Stimulated activated CD8-positive, alpha-beta memory T cell treated with anti-CD3 and anti-CD28 coated beads, Interleukin-15, amount 100 ng/mL, for 1 hour (primary cell): ENCODE measurements at places on chromosomes 7 and 10.

DNA sequence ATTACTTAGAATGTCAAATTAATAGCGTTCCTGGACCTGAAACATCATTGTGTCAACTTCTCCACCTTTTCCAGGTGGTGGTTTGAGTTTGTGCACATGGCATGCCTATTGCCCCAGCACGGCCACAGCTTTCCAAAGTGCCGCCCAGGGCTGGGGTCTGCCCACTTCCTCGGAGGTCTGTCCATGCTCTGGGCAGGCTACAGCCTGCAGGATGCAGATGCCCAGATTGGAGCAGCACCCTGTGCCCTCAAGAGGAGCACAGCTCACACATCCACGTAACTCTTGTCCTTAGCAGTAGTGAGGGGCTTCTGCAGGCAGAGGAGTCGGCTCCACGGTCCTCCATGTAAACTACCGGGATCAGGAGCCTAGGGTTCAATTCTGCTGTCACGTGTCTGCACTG is 238.6 kb downstream of the EBF3 start:
- DNase-seq: no peak

- DNase-seq: no peak
These were observed 186.6 kb upstream of the INHBA start for GRCh38 chr7:41889472-41889871.

DNA sequence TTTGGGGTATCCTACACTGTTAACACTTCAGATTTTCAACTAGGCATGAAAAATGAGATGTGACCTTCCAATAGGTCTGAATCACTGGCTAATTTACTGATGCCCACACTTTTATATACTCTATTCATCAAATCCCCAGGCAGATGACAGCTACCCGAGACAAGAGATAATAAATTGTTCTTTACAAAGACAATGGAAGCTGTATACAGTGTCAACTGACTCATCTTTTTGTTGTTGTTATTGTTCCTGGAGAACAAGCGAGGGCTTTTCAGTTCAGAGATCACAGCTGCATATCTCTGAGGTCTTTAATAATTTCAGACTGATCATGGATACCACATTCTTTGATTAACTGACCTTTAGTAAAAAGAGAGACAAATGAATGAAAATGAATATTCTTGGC is 228.9 kb downstream of the SDHAF3 start:
- no peak for DNase-seq

DNA sequence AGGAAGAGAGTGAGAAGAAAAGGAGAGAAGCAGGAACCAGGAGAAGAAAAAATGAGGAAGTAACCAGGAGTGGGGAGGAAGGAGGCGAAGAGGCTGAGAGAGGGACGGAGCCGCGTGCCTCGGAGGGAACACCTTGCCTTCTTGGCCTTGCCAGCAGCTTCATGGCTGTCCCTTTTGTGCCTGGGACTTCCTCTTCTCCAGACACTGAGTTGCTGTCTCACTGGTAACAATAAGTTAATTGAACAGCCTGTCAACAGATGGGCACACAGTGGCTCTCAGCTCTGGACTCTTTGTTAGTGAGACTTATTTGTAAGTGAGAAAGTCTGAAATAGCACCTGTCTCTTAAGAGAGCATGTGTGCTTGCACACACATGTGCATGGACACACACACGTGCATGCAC is 83.2 kb downstream of the GATA3 start:
- no peak for DNase-seq

- no peak for DNase-seq
These were observed 23.5 kb downstream of the POLL start for GRCh38 chr10:101564490-101564991.

DNA sequence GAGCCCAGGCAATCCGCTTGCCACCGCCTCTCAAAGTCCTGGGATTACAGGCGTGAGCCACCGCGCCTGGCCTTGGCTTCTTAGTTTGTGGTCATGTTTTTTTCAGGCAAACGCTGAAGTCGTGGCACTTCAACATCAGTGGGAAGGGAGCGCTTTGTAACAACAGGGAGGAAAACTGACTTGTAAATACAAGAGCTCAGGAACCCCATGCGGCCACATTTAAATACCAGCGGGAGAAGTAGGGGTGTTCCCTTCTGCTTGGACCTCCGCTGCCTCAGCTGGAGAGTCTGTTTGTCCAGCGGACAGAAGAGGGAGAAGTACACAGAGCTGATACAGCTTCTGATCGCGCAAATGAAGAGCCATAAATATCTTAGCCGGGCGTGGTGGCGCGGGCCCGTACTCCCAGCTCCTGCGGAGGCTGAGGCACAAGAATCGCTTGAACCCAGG is 108.7 kb upstream of the KMT2C start:
- no peak for DNase-seq

DNA sequence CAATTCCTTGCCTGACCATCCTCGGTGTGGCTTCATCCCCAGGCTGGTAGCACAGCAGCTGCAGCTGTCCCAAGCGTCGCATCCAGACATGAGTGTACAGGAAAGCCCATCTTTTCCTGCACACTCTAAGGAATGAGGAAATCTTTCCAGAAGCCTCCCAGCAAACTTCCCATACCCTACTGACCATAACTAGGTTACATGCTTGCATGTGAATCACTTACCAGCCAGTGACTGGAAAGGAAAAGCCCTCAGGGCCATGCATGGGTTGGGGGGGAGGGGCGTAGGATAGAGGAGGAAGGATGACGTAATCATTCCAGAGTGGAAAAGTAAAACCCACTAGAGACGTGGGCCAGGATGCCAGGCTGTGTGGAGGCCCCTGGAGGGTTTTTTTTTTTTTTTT is 18.9 kb upstream of the ZNF212 start:
- no peak for DNase-seq

GRCh38 chr7:120997882-120998474 is 9.5 kb downstream of the CPED1 start:
- no peak for DNase-seq
